ENCODE measurements at places on chromosomes 5 and 9. TPM values are rescaled to one million over a fixed set of nuclear protein-coding genes. Genes with fewer than 3 reads are reported as not detected.

GRCh38 chr5:88304356-88304755 is 35.7 kb upstream of the TMEM161B start:
- no peak for DNase-seq

- no peak for DNase-seq
Measured at GRCh38 chr5:2155556-2155955, 272.8 kb upstream of the IRX4 start.

GRCh38 chr5:35456506-35456905 is 161.2 kb upstream of the SPEF2 start:
- DNase-seq = no peak

The TAS2R1 gene
- not detected for total RNA-seq

GRCh38 chr5:59188419-59189225 is 605.7 kb downstream of the RAB3C start:
- DNase-seq = peak; percentile 21
